Fibroblast of pulmonary artery (primary cell): ENCODE measurements at places on chromosomes 16 and 17.

DNA sequence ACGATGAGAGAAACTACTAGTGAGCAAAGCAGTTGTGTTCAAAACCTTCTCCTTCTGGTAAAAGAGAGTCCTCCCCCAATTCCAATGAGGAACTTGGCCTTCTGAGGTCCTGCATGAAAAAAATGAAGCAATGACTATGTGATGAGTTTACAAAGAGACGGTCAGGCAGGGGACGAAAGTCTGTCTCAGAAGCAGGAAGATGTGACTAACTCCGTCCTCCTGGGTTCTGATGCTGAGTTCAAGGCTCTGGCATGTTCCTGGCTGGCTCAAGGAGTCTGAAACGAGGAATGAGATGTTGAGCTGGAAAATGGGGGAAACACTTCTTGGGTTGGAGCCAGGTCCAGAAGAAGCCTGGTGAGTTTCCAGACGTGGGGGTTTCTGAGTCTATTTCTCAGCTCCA is 129.6 kb downstream of the CPPED1 start:
- DNase-seq: peak; percentile 15

DNA sequence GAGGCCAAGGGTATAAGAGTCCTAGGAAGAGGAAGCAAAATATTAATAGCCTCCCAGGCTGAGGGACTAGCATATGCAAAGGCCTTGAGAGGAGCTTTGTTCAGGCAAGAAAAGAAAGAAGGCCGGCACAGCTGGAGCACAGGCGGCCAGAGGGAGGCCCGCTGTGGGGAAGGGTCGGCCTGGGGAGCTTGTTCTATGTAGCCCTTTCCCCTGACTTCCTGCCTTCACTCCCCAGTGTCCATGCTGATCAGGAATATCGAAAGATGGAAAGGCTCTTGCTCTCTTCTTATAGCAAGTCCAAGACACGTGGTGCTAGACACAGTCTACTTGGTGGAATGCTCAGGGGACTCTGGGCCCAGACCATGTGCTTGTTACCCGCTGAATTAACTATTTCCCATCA is 27.4 kb upstream of the HAS3 start:
- DNase-seq: no peak

- DNase-seq: no peak
Observed at GRCh38 chr17:34153991-34154390, 101.1 kb upstream of the CCL2 start.

- DNase-seq: no peak
Observed at GRCh38 chr17:44279346-44279665, 11.4 kb upstream of the SLC4A1 start.

DNA sequence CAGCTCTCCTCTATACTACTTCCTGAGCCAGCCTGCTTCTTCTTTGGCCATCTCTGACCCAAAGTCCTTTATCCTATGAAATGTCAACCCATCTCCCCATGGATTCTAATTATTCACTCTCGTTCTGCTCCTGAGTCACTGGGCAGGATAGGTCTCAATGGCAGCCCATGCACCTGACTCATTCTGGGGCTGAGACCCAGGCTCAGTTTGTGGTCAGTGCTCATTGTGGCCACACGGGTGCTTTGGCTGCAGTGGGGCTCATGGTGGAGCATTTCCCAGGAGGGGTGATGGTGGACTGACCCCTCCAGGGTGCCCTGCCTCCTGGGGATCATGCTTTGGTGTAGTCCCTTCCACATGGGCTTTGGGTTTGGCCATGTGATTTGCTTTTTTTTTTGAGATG is 154.8 kb upstream of the WSCD1 start:
- DNase-seq: no peak

- DNase-seq: no peak
Observed at GRCh38 chr17:19759568-19760549, 11.8 kb upstream of the ALDH3A1 start.

DNA sequence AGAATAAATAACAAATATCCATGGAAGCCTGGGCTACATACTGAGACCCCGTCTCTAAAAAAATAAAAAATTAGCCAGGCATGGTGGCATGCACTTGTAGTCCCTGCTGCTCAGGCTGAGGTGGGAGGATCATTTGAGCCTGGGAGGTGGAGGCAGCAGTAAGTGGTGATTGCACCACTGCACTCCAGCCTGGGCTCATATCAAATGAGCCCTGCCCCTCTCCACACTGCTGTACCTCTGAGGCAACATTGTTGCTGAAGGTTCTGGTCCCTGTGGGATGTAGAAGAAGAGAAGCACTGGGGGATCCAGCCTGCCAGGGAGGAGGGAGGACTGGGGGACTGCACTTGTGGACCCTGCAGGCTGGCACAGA is 11.4 kb upstream of the ARHGAP23 start:
- peak; percentile 19 for DNase-seq

DNA sequence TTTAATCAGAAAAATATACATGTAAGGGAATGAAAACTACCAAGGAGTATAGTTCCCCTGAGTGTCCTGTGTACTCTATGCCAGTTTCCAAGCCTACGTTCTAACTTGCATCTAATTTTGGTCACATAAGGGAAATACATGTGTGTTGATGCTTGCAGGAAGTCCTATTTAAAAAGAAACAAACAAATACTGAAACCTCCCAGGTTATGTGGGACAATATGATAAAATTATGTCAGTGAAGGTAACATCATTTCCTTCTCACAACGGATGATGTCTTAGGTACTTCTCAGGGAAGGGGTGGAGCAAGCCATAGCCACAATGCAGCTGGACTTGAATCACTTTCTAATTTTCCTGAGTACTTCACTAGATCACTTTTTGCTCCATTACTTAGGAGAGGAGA is 115.9 kb downstream of the ZFHX3 start:
- peak; percentile 51 for DNase-seq

DNA sequence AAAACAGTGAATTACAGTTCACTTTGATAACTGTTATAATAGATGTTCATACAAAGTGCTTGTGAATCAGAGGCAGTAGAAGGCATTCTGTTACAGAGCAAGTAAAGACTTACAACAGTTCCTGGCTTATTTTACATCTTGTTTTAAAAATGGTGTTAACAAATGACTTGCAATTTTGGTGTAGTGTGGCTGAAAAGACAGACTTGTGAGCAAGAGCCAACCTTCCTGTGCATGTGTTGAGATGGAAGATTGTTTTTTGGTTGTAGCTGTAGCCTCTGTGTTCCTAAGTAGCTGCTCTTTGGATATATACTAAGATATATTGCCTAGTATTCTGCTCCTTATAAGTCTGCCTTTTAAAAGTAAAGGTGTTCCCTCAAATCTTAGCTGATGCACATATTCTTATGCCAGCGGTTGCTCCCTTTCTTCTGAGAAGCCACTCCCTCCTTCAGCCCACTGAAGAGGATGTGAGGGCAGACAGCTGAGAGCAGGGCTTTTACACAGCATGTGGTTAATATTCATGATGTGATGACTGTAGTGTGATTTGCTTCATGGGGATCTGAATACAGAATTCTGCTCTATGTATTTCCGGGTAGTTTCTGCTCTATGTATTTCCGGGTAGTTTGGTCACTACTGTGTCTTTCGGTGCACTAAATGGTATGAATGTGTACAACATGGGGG is 182.3 kb downstream of the PHKB start:
- no peak for DNase-seq

- DNase-seq: no peak
Observed at GRCh38 chr16:80144191-80144590, 396.6 kb upstream of the DYNLRB2 start.

DNA sequence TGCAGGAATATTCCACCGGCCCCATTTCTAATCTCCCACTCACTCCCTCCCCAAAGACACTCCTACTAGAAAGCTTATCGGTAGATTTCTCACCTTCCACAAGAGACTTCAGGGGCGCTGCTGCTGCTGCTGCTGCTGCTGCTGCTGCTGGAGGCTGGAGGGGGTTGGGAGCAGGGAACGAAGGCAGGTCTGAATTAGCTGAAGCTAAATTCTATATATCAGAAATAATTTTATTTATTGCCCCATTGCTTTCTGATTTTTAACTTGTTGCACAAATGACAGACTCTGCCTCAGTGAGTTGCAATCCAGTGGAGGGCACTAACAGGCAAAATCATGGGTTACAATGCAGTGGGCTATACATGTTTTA is 25.8 kb upstream of the HLF start:
- DNase-seq: no peak

GRCh38 chr17:45757431-45758218 is 26.5 kb upstream of the CRHR1 start:
- DNase-seq: no peak

DNA sequence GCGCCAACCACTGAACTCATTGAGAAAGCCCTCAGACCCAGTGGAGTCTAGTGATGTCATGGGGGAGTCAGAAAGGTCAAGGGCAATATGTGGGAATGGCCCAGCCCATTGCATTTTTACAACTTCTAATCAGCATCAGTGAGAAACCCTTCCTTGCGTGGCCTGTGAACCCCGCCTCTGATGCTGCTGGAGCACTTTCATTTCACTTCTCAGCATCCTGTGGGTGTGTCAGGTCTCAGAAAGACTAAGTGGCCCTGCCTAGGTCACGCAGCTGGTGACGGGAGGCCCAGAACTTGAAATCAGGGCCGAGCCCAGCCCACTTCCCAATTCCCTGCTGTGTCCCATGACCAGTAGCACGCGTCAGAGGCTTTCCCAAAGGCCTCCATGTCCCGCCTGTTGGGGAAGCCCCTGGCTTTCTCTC is 6.1 kb downstream of the DNAI2 start:
- no peak for DNase-seq

DNA sequence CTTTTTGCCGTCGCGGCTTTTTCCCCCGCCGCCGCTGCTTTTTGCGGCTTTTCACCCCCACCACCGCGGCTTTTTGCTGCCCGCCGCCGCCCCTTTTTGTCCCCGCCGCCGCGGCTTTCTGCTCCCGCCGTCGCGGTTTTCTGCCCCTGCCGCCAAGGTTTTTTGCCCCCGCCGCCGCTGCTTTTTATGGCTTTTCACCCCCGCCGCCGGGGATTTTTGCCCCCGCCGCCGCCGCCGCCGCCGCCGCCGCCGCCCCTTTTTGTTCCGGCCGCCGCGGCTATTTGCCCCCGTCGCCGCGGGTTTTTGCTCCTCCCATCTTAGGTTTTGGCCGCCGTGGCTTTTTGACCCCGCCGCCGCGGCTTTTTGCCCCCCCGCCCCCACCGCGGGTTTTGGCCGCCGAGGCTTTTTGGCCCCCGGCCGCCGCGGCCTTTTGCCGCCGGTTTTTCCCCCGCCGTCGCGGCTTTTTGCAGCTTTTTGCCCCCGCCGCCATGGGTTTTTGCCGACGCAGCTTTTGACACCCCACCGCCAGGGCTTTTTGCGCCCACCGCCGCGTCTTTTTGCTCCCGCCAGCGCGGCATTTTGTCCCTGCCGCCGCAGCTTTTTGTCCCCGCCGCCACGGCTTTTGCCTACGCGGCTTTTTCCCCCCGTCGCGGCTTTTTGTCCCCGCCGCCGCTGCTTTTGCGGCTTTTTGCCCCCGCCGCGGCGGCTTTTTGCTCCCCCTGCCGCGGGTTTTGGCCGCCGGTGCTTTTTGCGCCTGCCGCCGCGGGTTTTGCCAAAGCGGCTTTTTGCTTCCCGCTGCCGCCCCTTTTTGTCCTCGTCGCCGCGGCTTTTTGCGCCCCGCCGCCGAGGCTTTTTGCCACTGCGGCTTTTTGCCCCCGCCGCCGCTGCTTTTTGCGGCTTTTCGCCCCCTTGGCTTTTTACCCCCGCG is 519.4 kb upstream of the WSB1 start:
- no peak for DNase-seq

DNA sequence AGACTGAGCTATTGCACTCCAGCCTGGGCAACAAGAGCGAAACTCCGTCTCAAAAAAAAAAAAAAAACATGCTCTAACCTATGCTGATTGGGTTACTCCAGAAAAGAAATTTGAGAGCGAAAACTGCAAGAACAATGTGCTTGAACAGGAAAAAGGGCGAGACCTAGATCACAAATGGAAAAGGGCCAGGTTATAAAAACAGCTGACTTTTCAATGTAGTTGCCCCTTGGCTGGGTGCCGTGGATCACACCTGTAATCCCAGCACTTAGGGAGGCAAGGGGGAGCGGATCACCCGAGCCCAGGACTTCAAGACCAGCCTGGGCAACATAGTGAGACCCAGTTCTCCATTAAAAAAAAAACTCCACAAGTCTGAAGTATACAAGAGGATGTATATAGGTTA is 48.8 kb downstream of the MRM3 start:
- no peak for DNase-seq

DNA sequence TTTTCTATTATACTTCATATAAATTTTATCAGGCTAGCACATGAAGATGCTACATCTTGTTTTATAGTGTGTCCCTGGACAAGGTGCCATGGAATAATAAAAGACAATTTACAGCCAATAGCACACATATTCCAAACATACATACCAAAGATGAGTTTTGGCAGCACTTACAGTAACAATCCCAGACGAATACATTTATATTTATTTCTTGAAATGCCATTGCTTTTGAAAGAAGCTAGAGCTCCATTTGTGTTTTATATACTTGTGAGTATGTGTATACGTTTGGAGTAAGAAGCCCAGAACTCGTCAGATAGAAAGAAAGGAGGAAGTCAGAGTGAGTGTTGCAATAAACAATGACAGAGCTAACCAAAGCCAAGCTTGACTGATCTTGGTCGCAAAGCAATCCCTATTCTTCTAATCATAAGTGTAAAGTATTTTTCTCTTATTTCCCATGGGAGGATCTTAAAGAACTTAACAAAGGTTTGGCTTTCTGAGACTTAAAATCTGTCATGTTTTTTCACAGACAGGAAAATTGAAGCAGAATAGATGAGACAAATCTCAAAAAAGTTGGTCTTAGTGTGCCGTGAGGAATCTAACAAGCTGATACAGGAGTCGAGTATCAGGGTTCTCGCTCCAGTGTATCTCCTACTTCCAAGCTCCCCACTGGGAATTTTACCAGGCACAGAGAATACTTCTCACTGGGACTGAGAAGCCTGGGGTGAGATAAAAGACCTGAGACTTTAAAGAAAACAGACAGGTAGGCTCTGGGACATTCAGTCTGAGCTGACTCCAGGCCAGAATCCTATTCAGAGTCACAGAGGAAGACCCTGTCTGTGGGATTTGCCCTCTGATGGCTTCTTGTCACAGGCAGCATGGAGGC is 175.4 kb downstream of the AATF start:
- DNase-seq: peak; percentile 29

GRCh38 chr16:67155295-67156142 is 4.2 kb downstream of the TRADD start:
- peak; percentile 81 for DNase-seq

DNA sequence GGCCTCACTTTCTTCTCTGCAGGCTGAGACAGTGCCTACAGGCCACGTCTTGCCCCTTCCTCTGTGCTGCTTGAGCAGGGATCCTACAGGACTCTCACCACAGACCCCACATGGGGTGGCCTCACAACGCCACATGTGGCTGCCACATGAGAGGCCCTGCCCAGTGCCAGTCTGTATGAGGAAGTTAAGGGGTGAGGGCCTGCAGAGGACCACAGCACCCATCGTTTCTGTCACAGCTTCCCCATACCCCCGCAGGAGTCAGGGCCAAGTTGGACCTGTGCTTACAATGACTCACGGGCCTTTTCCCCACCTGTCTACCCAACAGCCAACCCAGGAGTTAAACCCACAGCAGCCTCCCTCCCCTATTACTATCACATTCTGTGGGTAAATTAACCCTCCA is 2.9 kb upstream of the GSDMB start:
- no peak for DNase-seq

- DNase-seq: peak; percentile 92
Observed at GRCh38 chr16:84806256-84806889, 13.4 kb upstream of the CRISPLD2 start.

GRCh38 chr17:67671493-67671892 is 46.2 kb upstream of the NOL11 start:
- DNase-seq: no peak
